GM23338 (cell line): ENCODE measurements at places on chromosomes 13 and 19. TPM values are rescaled to one million over a fixed set of nuclear protein-coding genes. Genes with fewer than 3 reads are reported as not detected.

DNA sequence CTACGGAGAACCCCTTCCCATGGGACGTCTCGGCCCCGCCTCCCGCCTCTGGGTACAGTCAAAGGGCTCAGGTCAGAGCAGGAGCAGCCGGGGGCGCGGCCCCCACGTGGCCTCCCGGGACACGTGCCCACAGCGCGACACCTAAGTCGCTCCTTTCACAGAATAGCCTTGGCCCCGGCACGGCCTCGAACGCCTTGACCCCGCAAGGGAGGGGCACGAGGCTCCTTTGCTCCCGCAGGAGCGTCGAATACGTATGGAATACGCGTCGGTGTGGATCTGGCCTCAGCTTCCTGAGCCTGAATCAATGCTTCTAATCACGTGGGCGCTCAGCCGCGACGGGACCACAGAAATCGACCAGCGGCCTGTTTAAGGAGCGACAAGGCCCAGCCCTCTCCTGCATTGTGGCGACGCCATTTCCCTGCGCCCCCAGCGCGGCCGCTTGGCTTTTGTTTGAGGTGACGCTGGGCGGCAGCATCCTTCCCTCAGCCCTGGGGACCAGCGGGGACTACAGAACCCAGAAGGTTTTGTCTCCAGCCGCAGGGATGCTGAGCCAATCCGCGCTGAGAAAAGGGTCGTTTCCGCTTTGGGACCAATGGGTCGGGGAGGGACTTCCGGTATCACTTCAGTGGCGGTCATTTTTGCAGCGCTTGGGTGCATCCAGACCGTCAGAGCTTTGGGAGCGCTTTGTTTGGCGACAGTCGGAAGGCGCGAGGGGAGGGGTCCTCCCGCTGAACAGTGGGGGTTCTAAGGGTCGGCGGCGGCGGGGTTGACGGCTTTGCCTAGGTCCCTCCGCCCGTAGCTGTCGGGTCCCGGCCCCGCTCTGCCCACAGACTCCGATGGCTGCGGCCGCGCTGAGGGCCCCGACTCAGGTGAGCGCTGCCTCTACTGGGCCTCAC is at the start of gene ZIK1:
Gene ZIK1 (plus strand): TSS at position 625 of the 896 bp plus-strand sequence. CDS start 212 bp downstream, at position 837.
- peak within 1 kb of the TSS; percentile 94 for H3K4me3 ChIP-seq
- no peaks in the 10 kb centered on the region for H3K27me3 ChIP-seq
- peak within 1 kb of the TSS; percentile 61; the same call in 1 of the 2 replicates for H3K27ac ChIP-seq
- DNase-seq = peak; percentile 99

- H3K4me3 ChIP-seq = no peak overlapping the region
- DNase-seq = no peak
- H3K27ac ChIP-seq = no peak overlapping the region
- H3K36me3 ChIP-seq = no peaks in the 10 kb centered on the region
Observed at GRCh38 chr13:79581870-79582315, 100.9 kb downstream of the NDFIP2 start.

- no peak overlapping the region for H3K4me3 ChIP-seq
- no peaks in the 10 kb centered on the region; the same call in 1 of the 2 replicates for H3K4me1 ChIP-seq
- no peak for DNase-seq
- H3K27ac ChIP-seq = no peak overlapping the region
- H3K27me3 ChIP-seq = no peaks in the 10 kb centered on the region
- H3K36me3 ChIP-seq = no peaks in the 10 kb centered on the region
Observed at GRCh38 chr13:85717921-85718320, 81.3 kb downstream of the SLITRK6 start.

Gene MEDAG
- total RNA-seq = 0.97 and 1.7 TPM in 2 replicates

GRCh38 chr13:20702915-20703779 is at the start of gene IL17D:
IL17D (plus strand) TSS chr13:20703699; CDS start chr13:20704002, 303 bp downstream.
- H3K4me3 ChIP-seq = peak within 1 kb of the TSS; percentile 86
- H3K27me3 ChIP-seq = peaks cover 33% of the 10 kb centered on the region
- DNase-seq = peak; percentile 48

Gene TYROBP
- total RNA-seq = not detected in 2 replicates

Gene ZNF135
- total RNA-seq = 9.8 and 10.3 TPM in 2 replicates

DNA sequence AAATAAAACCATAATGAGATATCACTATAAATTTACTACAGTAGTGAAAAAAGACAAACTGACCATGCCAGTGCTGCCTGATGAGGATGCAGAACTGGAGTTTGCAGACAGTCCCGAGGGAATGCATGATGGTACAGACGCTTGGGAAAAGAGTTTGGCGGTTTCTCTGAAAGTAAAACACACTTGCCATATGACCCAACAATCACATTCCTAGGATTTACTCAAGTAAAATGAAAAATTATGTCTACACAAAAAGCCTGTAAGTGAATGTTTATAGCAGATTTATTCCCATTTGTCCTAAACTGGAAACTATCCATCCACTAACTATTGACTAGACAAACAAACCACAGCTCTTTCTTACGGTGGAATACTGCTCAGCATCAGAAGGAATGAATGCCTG is 271.0 kb downstream of the DNAJC15 start:
- 0 out of 2 replicates have a peak, but pooled peaks cover 8% of the 10 kb centered on the region for H3K4me1 ChIP-seq
- no peaks in the 10 kb centered on the region for H3K27me3 ChIP-seq
- no peak overlapping the region for H3K27ac ChIP-seq
- DNase-seq = no peak
- H3K4me3 ChIP-seq = no peak overlapping the region

- DNase-seq = no peak
- no peak overlapping the region for H3K4me3 ChIP-seq
- no peak overlapping the region for H3K27ac ChIP-seq
- no peaks in the 10 kb centered on the region for H3K4me1 ChIP-seq
- no peaks in the 10 kb centered on the region for H3K27me3 ChIP-seq
Observed at GRCh38 chr13:105678072-105678471, 857.4 kb downstream of the EFNB2 start.
